ENCODE measurements at places on chromosomes 2 and 18. TPM values are rescaled to one million over a fixed set of nuclear protein-coding genes. Genes with fewer than 3 reads are reported as not detected.

DNA sequence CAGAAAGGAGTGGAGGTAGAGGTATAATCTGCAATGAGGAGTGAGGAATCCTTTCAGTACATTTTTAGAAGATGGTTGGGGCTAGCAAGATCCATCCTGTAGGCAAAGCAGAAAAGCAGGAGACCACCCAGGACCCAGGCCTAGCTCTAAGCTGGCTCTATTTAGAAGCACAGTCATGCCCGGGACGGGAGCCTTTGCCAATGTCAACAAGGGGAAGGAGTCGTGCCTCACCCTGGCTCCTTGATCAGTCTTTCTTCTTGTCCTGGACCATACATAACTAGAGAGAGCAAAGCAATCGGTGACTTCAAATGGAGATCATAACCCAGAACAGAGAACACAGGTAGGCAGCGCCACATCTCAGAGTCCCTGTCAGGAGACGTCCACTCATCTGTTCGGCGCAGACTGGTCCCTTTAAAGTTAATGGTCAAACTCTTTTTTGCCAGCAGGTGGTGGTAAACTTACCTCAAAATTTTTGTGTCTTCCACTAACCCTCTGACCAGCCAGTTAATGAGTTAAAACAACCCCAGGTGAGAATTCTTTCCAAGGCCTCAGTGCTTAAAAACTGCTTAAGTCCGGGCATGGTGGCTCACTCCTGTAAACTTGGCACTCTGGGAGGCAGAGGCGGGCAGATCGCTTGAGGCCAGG is 8.0 kb downstream of the MC5R start:
- DNase-seq = no peak

The ZNG1B gene
- total RNA-seq = 46.4 TPM

DNA sequence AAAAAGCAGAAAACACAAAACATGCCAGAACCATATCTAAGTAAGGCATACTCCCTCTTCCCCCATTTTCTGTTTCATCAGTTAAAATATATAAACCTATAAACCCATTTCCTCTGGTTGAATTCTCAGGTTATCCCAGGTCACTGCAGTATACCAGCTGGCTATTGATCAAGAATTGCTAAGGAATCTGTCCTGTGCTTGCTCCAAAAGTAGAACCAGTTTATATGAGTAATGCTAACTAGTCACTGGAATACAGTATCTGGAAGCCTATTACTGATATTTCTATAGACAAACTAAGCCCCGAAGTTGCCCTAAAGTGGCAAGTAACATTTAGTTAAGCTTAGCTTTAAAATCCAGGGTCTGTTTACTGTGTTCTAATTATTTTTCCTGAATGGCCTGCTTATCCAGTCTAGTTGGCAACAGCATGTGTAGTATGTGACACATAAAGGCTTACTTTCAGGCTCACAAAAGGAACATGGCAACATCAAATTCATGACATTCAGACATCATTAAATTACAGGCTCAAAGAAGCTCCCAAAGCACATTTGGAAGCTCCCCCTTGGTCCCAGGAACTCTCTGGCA is 102.9 kb upstream of the ARL5A start:
- no peak for DNase-seq

- no peak for DNase-seq
These were observed 182.6 kb upstream of the CHAC2 start for GRCh38 chr2:53584986-53585385.

DNA sequence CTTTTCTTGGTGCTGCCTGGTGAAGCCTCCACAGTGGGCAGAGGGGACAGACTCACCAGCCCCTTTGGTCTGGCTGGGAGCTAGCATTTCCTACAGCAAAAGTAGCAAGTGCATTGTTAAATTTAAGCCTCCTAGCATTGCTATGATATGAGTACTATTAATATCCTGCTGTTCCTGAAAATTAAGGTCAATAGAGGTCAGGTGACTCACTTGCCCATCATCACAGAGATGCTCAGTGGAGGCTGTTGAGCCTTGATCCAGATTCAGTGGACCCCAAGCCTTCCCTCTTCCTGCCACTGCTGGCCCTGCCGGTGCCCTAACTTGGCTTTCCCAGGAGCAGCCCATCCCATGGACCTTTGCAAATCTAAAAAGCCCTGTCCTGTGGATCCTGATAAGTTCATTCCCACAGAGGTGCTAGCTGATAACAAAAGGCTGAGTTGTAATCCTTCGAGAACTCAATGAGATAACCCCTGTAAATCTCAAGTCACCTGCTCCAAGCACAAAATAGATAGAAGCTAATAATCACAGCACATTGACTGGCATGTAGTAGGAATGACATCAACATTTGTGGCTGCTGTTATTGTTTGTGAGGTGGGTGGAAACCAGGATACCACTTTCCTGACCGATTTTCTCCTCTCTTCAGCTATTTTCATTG is 84.4 kb downstream of the THNSL2 start:
- DNase-seq = no peak

The REEP1 gene
- total RNA-seq = 0.11 TPM

DNA sequence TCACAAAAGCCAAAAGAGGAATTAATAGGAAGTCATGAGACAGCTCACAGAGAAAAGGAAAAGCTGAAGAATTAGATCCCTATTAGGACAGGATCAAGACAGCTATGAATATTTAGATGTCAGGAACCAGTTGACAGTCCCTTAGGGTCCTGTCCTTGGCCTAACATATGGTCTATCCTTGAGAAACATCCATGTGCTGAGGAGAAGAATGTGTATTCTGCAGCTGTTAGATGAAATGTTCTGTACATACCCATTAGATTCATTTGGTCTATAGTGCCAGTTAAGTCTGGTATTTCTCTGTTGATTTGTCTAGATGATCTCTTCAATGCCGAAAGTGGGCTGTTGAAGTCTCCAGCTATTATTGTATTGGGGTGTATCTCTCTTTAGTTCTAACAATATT is 37.6 kb upstream of the SLC40A1 start:
- no peak for DNase-seq

DNA sequence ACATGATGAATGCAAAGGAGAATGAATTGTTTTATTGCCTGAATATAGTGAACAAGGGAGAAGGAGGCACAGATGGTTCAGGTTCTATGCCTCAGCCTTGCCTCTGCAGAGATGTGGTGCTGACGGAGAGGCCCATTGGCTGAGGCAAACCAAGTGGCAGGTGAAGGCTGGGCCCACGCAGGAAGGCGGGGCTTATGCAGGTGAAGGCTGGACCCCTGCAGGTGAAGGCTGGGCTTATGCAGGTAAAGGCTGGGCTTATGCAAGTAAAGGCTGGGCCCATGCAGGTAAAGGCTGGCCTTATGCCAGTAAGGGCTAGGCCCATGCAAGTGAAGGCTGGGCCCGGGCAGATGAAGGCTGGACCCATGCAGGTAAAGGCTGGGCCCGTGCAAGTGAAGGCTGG is 414.7 kb downstream of the LRATD1 start:
- no peak for DNase-seq

The DCDC2C gene
- total RNA-seq = not detected

GRCh38 chr2:213290501-213290900 is 6.2 kb downstream of the SPAG16 start:
- no peak for DNase-seq

The NEDD4L gene
- 24.0 TPM for total RNA-seq

DNA sequence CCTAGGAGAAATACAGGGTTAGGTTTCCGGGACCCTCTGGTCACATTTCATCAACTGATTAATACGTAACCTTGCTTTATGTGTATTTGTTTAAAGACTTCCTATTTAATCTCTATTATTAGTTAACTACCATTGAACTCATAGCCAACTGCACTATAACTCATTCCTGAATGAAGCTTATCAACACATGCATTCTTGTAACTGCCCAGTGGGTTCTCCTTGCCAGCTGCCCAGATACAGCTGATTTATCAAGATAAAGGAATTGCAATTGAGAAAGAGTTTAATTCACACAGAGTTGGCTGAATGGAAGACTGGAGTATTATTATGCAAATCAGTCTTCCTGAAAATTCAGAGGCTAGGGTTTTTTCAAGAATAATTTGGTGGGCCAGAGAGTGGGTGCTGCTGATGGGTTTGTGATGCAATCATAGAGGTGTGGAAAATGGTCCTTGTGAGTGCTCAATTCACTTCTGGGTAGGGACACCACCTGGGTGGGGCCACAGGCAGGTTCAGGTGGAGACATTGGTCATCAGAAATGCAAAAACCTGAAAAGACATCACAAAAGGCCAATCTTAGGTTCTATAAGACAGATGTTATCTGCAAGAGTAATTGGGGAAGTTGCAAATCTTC is 21.1 kb upstream of the NOSTRIN start:
- DNase-seq = no peak

GRCh38 chr2:134301928-134302260 is 48.0 kb downstream of the MGAT5 start:
- no peak for DNase-seq

The TUBA4B gene
- not detected for total RNA-seq

DNA sequence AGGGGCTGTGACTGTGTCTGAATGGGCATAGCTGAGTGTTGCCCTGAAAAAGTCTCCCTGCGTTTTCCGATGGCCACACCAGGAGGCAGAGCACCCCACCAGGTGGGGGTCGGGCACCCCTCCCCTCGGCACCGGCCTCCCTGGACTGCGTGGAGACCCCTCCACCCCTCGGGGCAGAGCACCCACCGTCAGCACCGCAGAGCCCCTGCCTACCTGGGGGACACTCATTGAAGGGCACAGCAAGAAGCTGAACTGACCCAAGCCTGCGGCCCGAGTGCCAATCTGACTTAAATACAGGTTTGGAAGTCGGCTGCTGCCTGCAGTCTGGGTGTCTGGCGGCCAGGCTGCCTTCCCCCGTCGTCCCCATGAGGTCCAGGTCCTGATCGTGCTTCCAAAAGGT is 69.9 kb downstream of the KCNG2 start:
- DNase-seq = no peak

GRCh38 chr2:12556762-12557161 is 160.0 kb upstream of the TRIB2 start:
- no peak for DNase-seq

DNA sequence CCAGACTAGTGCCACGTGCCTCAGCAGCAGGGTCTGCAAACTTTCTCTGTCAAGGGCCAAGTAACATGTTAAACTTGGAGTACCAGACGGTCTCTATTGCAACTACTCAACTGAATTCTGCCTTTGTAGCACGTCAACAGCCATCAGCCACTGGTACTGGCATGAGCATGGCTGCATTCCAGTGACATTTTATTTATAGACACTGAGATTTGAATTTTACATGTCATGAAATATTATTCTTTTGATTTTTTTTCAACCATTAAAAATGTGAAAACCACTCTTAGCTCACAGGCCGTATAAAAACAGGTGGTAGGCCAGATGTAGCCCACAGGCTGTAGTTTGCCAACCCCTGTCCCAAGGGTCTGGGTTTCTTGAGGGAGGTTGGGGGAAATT is 199.7 kb downstream of the TPGS2 start:
- DNase-seq = no peak

The SERPINB11 gene
- total RNA-seq = not detected

The UGT1A5 gene
- total RNA-seq = not detected

DNA sequence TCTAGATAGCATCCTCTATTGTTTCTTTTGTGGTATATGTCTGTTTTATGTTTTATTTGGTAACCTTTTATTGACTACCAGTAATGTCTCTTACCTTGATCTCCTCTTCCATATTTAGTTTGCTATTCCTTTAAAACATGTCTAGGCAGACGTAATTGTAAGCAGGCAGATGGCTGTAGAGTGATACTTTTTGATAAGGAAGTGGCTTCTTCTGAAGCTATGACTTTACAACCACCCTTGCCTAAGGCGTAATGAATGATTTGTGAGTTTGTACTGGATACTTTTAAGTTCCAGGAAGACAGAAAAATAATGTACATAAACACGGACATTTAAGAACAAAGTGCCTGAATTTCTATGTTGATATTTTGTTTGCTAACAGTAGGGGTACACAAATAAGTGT is 85.6 kb downstream of the ZNF804A start:
- no peak for DNase-seq

The SPC25 gene
- total RNA-seq = 18.7 TPM

GRCh38 chr2:213086571-213086970 is 64.8 kb downstream of the IKZF2 start:
- no peak for DNase-seq
